BJ (cell line): ENCODE measurements at places on chromosomes 3 and 15.

DNA sequence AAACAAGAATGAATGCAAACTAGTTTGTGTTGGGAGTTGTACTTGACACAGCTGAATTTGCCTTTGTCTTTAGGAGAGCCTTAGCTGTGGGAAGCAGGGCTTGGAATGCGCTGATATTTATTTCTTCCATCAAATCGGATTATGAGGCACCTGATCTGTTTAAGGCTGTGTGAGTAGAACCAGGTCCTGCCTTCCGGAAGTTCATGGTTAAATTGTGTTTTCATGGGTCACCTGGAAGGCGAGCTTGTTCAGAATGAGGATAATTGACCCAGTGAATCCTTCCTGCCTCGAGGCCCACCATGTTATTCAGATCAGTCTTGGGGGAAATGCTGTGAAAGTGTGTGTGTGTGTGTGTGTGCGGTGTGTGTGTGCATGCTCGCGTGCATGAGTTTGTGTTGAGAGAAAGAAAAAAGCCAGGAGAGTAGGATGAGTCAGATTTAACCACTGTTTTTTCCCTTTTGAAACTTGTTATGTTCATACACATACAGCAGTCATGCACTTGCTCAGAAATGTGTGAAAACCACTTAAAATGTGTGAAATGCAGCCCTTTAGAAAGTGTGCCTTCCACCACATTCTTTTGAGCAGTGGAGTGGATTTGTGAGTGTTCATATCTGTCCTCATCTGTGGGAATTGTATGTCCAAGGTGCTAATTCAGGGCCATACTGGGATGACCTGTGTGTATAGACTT is 36.7 kb downstream of the SMAD3 start:
- no peak for DNase-seq

DNA sequence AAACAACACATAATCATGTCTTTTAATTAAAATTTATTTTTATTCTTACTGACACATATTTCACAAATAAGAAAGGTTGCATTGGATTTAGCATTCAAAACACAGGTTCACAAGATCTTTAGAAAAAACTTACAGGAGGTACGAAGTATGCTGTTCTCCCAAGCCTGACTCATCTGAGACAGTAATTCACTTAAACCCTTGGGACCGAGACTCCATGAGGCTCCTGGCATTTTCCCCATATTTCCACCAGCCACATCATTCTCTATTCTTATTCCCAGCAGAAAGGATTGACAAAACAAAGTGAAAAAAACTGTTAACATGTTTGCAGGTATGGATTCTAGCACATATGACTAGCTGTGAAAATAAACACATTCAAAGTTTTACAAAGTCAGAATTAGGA is 52.6 kb downstream of the CNTN3 start:
- no peak for DNase-seq

- no peak for DNase-seq
Measured at GRCh38 chr3:185330644-185331043, 32.3 kb upstream of the MAP3K13 start.

- DNase-seq: no peak
Measured at GRCh38 chr15:97995192-97995591, 34.7 kb downstream of the ARRDC4 start.

GRCh38 chr3:58874248-58874741 is 175.5 kb downstream of the CFAP20DC start:
- DNase-seq: no peak

- no peak for DNase-seq
Measured at GRCh38 chr15:53681056-53681455, 78.4 kb downstream of the WDR72 start.

GRCh38 chr15:79922512-79923078 is 25.8 kb upstream of the MTHFS start:
- DNase-seq: no peak
